ENCODE measurements at places on chromosomes 2 and 18. TPM values are rescaled to one million over a fixed set of nuclear protein-coding genes. Genes with fewer than 3 reads are reported as not detected.

Gene PAX8
- polyA plus RNA-seq: not detected

DNA sequence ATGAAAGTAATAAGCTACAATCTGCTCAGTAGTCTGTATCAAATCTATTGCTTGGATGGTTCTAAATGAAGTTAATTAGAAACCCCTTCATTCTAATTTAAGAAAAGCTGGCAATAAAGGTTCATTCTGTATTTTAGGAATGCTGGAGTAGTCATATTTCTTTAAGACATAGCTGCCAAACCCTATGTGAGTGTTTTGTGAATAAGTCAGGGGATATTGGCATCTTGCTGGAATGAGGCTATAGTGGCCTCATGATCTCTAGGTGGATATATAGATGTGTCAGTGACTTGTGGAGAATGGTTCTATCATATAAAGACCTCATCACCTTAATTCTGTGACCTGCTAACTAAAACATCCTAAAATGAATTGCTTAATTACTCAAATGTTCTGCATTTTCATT, 196.3 kb downstream of the PDE1A start:
- DNase-seq: no peak

Gene NHEJ1
- polyA plus RNA-seq: 3.7 TPM

Gene REEP1
- polyA plus RNA-seq: 13.6 TPM

DNA sequence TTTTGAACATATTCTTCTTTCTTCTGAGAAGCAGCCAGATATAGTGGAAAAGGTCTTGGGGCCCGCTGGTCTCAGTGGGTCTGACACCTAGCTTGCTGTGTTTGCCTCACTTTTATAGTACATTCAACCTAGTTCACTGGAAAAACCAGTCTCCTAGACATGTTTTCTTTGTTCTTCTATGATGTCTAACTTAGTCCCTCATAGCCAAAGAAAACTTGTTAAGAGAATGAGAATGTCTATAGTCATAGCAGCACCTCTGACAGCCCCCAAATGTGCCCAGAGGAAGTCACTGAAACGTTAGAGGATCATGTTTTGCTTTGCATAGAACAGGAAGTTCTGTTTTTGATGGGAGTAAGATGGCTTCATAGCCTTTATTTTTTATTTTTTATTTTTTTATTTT, 40.3 kb downstream of the TNFRSF11A start:
- DNase-seq: no peak

GRCh38 chr2:213229814-213230213, 54.5 kb upstream of the SPAG16 start:
- no peak for DNase-seq

GRCh38 chr2:134216152-134216829, 37.6 kb upstream of the MGAT5 start:
- no peak for DNase-seq

Gene INO80B
- polyA plus RNA-seq: 26.1 TPM

Gene ZCCHC2
- 13.3 TPM for polyA plus RNA-seq

DNA sequence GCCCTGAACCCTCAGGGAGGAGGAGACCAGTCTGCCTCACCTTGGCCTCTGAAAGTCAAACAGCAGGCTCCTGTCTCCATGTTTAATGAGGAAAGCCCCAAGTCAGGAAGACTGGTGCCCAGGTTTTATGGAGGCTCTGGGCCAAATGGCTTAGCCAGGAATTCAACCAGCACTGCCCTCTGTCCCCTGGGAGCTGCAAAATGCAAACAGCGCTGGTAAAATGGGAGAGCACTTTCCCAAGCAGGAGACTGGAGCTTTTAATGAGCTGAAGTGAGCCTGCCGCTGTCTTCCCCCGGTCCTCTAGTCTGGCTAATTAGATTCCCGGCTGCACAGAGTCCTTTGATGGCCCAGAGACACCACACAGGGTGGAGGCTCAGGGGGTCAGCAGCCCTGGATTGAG, 276.0 kb upstream of the TRIB2 start:
- DNase-seq: no peak

Gene OTOS
- not detected for polyA plus RNA-seq

DNA sequence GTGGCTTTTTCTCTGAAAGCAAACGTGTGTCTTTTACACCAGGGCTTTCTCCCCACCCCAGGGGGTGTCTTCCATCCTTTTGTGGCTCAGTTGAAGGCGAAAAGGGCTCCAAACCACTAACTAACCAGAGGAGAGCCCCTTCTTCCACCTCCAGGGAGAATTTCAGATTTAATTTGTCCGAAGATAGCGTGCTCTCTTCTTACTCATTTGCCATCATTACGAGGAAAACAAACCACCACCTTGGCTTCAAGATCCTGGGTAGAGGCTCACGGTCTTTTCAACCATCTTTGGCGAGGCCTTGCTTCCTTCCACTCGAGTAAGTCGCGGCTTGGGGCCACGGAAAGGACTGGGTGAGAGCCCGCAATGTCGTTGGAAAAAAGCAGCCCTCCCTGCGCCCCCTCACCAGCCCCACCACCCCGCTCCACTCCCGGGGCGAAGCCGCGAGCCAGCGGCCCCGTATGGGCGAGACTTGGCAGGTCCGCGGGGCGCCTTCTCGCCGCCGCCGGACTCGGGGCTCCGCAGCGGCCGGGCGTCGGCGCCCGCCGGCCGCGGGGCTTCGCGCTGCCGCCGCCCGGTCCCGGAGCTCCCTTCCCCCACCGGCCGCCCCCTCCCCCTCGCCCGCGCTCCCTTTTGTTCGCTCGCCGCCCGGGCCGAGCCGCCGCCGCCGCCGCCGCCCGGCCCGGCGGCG, 1.7 kb upstream of the ZNF532 start:
- DNase-seq: peak; percentile 68

DNA sequence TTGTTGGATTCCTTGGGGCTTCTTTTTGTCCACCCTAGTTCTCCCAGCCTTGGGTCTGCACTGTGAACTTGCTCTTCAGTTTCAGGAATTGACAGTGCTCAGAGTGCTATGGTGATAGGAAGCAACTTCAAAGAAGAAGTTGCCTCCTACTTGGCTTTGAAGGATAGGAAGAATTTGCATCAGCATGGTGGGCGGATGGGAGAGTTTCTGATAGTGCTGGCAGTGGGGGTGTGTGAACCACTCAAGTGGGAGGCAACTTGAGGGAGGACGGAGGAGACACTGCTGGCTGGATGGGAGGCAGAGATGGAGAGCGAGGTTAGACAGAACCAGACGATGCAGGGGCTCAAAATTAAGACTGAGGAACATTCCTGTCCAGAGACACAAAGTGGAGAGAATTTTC, 164.4 kb upstream of the SKOR2 start:
- DNase-seq: no peak

- DNase-seq: no peak
These were observed 19.6 kb upstream of the ACOXL start for GRCh38 chr2:110712737-110713136.
